ENCODE measurements at places on chromosomes 11 and 22.

DNA sequence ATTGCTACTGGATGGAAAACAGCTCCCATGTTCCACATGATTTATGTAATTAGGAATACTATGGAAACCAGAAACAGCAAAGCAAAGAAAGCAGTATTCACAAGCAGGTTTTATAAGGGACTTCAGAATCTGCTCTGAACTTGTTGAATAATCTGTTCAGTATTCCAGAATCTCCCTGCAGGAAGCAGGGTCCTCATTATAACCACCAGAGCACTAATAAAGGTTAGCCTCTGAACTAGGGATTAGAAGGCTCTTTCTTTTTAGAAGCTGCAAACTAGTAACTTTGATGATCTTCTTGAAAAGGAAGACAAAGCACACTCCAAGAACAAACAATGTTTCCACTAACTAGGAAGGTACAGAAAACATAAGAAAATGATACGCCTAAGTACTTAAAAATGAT, 125.8 kb downstream of the DCDC1 start:
- DNase-seq, result no peak

GRCh38 chr11:116750070-116750718, 22.6 kb downstream of the BUD13 start:
- no peak for DNase-seq

DNA sequence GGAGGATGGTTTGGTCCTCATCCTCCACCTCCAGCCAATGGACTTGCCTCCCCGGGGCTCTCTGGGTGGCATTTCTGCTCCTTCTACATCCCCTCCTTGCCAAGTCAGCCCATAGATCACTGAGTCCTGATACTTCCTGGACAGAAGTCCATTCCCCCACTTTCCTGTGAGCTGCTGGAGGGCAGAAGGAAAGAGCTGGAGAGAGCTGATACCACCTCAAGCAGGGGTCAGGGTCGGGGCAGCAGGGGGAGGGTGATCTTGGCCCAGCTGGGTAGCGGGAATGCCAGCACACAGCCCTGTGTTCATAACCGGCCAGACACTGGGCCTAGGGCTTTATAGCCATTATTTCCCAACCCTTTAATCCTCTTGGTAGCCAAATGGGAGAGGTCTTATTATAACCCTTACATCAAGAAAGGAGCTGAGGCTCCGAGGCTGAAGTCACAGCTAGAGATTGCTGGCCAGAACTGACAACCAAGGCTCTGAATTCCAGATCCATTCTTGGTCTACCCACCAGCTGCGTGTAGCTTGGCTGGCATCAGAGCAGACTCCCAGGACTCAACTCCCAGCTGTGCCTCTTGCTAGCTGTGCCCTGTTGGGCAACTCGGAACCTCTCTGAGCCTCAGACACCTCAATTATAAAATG, 39.9 kb downstream of the CD6 start:
- DNase-seq, result no peak

DNA sequence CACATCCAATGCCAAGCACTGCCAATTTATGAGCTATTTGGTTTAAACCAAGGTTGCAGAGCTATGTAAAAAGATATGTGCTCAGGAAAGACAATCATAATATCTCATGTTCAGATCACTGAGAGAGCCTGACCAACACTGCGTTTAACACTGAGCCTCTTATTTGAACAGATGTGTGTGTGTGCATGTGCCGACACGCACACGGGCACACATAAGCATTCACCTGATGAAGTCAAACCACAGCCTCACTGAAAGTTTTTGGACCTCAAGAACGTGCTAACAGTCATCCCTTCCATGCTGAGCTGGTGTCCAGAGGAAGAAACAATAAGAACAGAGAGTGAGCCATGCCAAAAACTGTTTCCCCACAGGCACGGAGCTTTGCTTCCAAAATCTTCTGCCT, 23.4 kb downstream of the HPS4 start:
- DNase-seq, result no peak

- no peak for DNase-seq
Measured at GRCh38 chr11:2919188-2919587, 10.0 kb downstream of the PHLDA2 start.

GRCh38 chr22:20996031-20996410, 5.9 kb downstream of the THAP7 start:
- DNase-seq, result no peak

- no peak for DNase-seq
Measured at GRCh38 chr11:10379871-10380568, 75.0 kb upstream of the AMPD3 start.

DNA sequence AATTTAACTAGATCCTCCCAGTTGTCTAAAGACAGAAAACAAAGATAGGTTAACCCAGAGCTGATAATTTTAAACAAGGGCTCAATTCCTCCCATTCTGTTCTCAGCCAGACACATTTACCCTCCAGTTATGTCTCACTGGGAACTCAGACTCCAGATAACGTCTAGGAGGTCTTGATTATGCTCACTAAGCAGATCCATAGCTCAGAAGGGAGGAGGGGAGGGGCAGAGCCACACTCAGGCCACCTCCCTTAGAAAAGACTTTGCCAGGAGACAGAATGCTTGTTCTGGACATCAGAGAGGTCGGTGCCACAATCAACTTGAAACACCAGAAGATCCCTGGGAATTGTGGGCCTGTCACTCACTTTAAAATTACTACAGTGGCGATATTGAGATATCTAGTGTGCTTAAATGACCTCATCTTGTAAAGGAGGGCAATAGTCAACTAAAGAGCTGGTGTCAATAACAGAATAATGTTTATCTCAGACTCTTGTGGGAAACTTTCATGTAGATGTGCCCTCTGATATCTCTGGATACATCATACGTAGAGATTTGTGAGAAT, 29.8 kb upstream of the SLC25A1 start:
- no peak for DNase-seq

GRCh38 chr22:41998361-41999261, at the start of gene WBP2NL:
Gene WBP2NL, plus strand, starts transcription at chr22:41998788. Its CDS starts 31 bp downstream, at chr22:41998819.
- DNase-seq, result no peak

DNA sequence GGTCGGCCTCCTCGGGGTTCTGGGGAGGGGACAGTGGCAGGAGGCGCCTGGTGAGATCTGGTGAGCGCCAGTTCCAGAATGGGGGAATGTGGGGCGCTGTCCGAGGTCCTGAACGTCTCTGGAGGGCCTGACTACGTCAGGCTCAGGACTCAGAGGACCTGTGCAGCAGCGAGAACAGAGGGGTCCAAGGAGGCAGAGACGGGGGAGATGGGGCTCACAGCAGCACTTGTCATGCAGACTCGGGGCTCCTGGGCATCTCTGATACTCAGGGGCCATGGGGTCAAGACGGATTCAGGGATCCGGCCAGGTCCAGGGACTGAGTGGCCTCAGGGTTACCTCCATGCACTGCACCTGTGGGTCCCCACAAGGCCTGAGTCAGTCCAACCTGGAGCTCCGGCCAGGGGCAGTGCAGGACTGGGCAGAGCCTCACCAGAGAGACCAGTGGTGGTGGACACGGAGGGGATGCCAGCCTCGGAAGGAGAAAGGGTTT, 92.2 kb downstream of the BRD1 start:
- DNase-seq, result no peak

- no peak for DNase-seq
Measured at GRCh38 chr11:34595960-34596644, 24.8 kb upstream of the EHF start.

DNA sequence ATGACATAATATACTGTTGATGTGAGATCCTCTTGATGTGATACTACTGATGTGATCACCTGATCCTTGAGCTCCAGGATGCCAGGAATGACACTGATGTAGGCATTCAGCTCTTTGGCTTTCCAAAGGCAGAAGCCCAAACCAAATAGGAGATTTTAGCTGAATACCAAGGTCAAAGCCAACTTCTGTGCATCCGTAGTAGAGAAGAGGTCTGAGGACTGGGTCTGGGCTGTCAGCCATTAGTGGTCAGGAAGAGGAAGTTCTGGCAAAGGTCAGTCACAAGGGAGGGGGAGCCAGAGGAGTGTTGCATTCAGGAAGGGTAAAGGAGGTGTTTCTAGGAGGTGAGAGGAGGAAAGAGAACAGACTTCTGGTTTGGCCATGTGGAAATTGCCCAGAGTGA, 53.4 kb upstream of the PARVG start:
- DNase-seq, result no peak

DNA sequence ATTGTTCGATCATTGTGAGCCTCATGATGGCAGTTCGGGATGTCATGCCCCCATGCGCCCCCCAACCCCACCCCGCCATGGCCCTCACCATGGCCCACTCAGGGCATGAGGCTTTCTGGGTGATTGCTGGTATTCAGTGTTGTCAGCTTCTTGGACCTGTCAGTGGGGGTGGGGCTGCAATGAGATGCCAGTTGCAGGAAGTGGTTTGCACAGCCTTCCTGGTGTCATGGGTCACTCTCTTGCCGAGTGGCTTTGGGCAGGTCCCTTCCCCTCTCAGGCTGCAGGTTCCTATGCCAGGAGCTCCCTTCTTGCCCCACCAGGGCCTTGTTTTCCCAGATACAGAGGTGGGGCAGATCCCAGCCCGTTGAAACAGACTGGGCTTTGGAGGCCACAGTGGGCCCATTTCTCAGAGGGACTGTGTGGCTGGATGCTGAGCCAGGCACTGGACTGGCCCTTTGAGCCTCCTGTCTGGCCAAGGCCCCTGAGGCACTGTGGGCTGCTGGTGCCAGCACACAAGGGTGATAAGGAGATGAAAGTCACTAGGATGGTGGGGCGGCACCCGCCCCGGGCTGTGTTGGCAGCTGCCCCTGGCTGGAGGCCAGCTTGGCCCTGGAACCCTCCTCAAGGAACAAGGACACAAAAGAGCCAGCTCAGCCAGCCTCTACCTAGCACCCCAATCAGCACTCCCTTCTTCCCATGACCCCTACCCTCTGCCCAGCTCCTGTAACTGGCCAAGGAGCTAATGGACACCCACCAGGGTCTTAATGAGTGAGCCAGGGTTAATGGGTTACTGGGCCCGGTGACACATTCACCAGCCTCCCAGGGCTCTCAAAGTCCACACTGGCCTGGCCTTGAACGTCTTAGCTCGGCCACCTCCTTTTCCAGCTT, 1.5 kb upstream of the GGT1 start:
- DNase-seq, result no peak

DNA sequence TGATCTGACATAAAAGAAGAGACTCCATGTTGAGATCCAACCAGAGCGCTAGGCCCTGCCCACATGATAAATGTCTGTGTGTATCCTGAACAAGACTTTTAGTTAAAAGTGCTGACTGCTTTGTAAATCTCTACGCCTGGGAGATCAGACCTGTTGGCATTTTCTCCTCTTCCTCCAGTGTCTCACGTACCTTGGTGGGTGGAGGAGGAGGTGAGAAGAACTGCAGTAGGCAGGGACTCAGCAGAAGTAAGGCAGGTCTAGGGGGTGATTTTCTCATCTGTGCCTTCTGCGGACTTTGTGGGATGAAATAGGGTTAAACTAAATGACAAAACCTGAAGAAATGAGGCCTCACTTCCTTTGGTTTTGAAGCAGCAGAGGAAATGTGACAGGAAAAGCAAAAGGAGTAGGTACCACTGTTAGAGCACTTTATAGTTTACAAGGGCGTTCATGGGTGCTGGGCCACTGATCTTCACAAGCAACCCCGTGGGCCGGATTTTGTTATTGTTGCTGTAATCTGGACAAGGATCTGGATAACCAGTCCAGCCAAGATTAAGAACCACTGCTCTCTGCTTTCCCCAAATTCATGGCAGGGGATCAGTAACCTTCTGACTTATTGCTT, 36.7 kb upstream of the PLET1 start:
- DNase-seq, result no peak

DNA sequence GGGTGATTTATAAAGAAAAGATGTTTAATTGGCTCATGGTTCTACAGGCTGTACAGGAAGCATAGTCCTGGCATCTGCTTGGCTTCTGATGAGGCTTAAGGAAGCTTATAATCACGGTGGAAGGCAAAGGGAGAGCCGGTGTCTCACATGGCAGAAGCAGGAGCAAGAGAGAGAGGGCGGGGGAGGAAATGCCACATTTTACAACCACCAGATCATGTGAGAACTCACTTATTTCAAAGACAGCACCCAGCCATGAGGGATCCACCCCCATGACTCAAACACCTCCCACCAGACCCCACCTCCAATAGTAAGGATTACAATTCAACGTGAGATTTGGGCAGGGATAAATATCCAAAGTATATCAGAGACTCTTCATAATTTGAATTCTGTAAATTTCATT, 200.7 kb downstream of the MSANTD4 start:
- no peak for DNase-seq

- DNase-seq, result no peak
Measured at GRCh38 chr11:19352072-19352770, 111.5 kb upstream of the E2F8 start.

- DNase-seq, result peak; percentile 29
Measured at GRCh38 chr11:70270877-70271648, 573 bp downstream of the PPFIA1 start.

GRCh38 chr22:24102366-24103200, 78.7 kb upstream of the SUSD2 start:
- DNase-seq, result no peak

- no peak for DNase-seq
Measured at GRCh38 chr11:64856382-64857227, 12.2 kb upstream of the CDC42BPG start.

DNA sequence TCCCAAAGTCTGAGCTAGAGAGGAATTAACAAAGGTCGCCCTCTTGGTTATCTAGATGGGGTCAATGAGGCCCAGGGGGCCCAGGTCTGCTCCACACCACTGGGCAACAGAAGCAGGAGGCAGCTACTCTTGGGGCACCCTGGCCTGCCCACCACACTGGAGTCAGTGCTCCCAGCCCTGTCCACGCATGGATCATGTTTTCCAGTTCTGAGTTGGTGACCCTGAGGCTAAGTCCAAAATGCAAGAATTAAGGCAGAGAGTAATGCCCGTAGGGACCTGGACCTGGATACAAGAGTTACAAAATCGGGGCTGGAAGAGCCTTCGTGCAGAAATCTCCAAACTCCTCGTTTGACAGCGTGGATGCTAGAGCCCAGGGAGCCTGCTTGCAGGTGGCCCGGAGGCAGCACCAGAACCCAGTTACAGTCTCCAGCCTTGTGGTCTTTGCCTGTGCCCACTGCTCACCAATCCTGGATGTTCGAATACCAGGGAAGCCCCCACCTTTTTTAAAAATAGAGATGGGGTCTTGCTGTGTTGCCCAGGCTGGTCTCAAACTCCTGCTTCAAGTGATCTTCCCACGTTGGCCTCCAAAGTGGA, 6.1 kb upstream of the THRSP start:
- no peak for DNase-seq
